ENCODE measurements at places on chromosomes 2 and 18.
A peak's percentile ranks its signal among the peaks of the same experiment; 100 is the strongest.

- DNase-seq, result no peak
Measured at GRCh38 chr18:36264283-36264682, 33.2 kb upstream of the FHOD3 start.

DNA sequence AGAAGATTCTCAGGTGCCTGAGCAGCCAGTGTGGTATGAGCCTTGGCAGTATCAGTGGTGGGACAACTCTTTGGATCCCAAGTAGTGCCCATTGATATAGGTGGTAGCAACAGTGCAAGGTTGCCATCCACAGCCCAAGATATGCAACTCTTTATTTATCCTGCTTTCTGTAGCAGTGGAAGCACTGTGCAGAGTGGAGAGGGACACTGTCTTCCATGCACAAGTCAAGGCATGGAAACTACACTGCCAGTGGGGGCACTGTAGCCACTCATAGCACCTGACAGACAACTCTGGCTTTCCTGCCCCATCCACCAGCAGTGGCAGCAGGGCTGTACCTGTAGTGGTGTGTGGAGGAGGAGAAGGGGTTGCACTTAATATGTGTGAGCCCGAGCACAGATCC is 409.6 kb upstream of the TMEFF2 start:
- no peak for DNase-seq

GRCh38 chr18:40341701-40342100 is 1613.3 kb upstream of the PIK3C3 start:
- DNase-seq, result no peak

- no peak for DNase-seq
Measured at GRCh38 chr2:239737144-239737463, 288.0 kb downstream of the NDUFA10 start.

DNA sequence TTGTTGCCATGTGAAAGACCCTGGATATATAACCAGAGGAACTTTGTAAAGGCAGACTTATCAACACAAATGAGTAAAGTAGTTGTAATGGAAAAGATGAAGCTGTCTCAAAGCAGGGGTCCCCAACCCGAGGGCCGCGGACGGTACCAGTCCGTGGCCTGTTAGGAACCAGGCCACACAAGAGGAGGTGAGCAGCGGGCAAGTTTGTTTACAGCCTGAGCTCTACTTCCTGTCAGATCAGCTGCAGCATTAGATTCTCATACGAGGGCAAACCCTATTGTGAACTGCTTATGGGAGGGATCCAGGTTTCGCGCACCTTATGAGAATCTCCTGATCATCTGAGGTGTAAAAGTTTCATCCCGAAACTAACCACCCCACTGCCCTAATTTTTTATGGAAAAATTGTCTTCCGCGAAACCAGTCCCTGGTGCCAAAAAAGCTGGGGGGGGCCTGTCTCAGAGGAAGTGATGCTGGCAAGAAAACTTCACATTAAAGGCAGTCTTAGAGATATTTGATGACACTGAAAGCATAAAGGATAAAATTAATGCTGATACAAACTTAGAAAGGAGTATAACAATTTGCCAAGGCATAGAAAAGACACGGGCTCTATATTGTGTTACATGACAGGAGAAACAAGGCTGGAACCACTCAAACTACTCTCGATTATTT is 57.5 kb upstream of the MSTN start:
- DNase-seq, result no peak

GRCh38 chr2:185255566-185255965 is 483.0 kb upstream of the FSIP2 start:
- DNase-seq, result peak; percentile 28

- no peak for DNase-seq
Measured at GRCh38 chr2:112474844-112475486, 7.0 kb upstream of the TTL start.

- DNase-seq, result no peak
Measured at GRCh38 chr2:15872854-15873253, 67.5 kb upstream of the MYCN start.

DNA sequence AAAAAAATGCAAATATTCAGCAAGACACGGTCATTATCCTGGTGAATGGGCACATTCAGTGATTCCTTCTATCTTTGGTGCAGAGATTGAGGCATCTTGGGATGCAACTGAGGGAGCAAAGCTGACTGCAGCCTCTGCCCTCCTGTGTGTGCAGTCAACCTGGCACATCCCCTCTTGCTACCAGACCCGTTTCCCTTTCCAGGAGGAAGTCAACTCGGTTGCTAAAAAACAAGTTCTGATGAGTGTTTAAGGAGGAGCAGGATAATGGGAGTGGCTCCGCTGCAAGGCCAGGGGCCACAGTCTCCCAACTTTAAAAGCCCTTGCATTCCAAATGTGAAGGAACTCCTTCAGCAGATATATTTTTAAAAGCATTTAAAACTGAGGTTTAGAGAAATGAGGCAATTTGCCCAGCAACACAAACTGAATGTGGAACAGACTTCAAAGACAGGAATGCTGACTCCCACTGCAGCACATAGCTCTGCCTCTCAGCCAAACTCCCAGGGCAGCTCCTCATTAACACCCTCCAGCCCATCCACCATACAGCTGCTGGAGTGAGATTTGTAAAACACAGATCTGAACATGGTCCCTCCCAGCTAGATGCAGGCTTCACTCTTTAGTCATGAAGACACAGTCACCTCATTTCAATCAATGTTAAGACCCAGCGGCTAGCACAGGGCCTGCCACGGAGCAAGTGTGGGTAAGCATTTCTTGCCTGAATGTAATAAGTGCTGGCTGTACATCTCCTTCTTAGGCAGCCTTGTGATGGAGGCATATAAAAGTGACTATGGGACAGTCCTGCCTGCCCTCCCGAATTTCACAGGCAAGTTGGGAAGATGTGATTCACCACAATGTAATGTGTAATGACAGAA is 54.3 kb downstream of the VSNL1 start:
- peak; percentile 9 for DNase-seq

DNA sequence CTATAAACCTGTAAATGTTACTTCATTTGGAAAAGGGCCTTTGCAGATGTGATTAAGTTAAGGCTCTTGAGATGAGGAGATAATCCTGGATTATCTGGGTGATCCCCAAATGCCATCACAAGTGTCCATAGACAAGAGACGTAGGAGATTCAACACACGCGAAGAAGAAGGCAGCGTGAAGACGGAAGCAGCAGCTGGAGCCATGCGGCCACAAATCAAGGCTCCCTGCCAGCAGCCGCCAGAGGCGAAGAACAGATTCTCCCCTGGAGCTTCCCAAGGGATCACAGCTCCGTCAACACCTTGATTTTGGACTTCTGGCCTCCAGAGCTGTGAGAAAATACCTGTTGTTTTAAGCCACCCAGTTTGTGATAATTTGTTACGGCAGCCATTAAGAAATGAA is 11.0 kb upstream of the VAPA start:
- no peak for DNase-seq

DNA sequence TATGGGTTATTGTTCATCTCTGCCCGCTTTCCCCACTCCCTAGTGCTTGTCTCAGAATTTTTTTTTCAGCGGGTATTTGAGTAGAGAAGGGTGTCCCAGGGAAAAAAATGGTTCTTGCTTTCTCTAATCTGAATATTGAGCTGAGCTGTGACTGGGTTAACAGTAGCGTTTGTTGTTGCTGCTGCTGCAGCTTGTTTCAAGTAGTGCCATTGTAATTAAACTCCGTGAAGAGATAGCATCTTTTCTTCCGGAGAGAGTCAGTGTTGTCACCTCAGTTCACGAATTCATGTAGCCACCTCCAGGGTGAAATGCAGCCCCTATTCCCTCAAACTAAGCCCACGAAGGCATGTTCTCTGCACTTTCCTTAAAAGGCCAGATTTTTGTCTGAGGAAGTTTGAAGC is 1.5 kb upstream of the AAK1 start:
- DNase-seq, result no peak

DNA sequence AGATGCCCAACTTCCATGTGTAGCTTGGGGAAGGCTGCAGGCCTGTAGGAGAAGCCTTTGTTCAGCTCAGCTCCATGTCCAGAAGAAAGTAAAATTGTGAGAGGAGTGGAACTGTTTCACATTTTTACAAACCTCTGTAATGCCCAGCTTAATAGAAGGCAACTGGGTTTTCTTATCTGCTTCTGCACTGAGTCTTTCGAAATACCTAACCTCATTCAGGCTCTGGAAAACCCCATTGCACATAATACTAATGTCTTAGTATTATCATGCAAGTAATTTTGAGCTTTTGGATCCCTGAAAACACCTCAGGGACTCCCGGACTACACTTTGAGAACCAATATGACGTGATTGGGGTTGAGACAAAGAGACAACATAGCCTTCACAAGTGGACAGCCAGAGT is 5.8 kb downstream of the SMIM21 start:
- DNase-seq, result no peak

- DNase-seq, result peak; percentile 25
Measured at GRCh38 chr2:123648956-123649355, 376.1 kb upstream of the CNTNAP5 start.

GRCh38 chr2:163690896-163691295 is 44.9 kb downstream of the FIGN start:
- no peak for DNase-seq

DNA sequence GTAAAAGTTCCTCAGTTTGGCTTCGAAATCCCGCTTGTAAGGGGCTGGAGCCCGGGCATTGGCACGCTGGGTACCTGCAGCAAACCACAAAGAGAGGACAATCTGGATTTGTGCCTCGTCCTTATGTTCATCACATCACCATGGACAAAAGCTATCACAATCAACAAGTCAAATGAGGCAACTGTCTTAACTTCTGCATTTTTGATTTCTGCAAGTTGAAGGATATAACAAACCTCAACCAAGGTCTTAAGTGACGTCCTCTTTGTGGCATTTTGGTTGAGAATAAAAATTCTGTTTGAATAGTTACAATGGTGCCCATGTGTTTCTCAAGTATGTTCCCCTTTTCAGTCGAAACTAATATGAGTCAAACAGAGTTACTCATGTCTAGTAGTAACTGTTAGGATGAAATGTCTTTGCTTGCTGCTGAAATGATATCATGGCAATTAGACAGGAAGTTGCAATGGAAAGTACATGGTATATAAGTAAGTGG is 70.8 kb upstream of the STK17B start:
- no peak for DNase-seq

DNA sequence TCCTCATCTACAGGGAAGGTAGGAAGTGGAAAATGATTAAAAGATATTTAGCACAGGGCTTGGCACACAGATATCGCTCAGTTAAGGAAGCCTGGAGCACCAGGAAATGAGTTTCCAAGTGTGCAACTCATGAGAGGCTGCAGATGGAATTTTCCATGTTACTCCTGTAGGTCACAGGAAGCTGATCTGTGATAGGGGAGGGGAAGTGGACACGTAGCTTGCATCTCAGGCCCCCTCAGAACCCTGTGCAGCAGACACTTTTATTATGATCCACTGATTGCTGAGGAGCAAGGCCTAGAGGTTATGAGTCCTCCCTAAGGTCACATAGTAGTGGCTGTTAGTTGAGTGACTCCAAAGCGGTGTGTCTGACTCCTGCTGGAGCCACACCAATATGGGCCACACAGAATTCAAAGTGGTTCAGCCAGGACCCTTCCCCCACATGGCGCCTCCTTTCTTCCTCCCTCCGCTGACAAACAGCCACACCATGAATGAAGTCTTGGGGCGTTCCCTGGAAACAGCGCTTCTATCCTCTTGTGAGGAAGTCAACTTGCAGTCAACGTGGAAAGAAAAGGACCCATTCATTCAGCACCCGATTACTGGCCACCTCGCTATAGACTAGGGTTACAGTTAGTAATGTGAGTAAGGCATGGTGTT is 21.5 kb downstream of the DYSF start:
- no peak for DNase-seq

GRCh38 chr2:10382354-10383061 is 65.6 kb downstream of the ODC1 start:
- DNase-seq, result no peak

GRCh38 chr2:83172841-83173240 is 1286.2 kb downstream of the SUCLG1 start:
- DNase-seq, result peak; percentile 33

GRCh38 chr2:157438863-157439823 is 4.7 kb downstream of the CYTIP start:
- peak; percentile 40 for DNase-seq

DNA sequence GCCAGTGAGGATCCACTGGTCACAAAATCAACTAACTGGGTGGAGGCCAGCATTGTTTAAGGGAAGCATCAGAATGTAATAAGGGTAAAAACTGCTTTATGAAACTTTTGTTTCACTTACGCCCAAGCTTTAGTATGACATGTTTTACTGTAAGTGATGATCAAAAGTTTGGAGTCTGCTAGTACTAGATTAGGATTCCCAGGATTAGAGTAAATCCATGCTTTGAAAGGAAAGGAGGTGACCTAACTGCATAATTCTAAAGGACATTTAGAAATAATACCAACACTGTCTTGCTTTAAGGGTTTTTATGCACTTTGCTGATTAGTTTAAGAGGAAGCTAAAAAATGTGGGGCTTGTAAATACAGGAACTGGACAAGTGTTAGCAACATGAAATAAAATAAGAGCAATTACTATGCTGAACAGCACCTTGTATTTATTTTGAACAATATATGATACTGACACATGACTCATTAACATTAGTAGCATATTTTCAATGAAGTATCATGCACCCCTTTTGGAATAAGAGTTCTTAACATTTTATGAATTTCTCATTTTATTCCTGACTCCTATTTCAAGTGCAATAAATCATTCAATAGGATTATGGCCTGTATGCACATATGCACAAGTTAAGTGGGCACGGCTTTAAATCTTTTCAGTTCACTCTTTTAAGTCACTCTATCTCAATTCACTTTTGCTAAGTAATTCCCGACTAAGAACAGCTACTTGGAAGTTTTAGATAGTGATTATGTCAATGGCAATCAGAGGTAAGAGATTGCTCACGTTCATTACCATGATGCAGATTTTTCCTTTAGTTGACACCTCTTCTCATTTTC is 62.5 kb downstream of the STK39 start:
- peak; percentile 36 for DNase-seq

GRCh38 chr18:3652380-3653262 is 202.6 kb downstream of the TGIF1 start:
- DNase-seq, result peak; percentile 84

Data from retinal pigment epithelial cell (primary cell).